Progenitor cell of endocrine pancreas (in vitro differentiated cells): ENCODE measurements at places on chromosomes 16 and 17.

DNA sequence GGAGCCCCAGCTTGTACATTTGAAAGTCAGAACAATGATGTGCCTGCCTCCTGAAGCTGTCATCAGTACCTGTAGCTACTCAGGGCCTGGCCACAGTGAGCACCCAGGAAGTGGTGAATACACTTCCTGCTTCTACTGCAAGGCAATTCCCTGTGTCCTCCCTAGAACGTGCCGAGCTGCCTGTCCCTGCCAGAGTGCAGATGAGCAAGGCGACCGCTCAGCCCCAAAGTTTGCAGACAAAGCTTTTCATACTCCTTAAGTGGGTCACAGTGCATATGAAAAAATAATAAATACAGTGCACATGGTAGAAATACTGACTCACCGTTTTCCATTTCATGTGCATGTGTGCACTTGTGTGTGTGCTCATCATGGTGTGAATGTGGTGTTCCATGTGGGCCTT lies 77.3 kb downstream of the MPRIP start:
- DNase-seq = no peak

DNA sequence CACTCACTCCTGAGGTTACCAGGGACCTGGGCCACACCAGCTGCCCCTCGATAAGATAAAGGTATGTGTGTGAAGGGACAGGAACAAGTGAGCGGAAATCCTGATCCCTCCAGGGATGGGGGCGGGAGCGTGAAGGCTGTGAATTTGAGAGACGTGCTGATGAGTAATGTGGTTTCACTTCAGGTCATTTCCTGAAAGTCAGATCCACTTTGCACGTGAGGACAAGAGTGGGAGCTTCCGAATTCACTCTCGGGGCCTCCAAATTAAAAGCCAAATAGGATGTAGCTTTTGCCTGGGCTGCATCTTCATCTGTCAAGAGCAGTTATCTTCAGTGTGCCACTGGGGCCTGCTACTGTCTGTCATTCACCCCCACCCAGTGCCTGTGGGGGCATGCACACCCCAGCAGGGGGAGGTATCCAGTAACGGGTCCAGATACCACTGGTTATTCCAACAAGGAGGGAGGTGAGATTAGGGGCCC lies 87.4 kb upstream of the LHX1 start:
- DNase-seq = no peak

DNA sequence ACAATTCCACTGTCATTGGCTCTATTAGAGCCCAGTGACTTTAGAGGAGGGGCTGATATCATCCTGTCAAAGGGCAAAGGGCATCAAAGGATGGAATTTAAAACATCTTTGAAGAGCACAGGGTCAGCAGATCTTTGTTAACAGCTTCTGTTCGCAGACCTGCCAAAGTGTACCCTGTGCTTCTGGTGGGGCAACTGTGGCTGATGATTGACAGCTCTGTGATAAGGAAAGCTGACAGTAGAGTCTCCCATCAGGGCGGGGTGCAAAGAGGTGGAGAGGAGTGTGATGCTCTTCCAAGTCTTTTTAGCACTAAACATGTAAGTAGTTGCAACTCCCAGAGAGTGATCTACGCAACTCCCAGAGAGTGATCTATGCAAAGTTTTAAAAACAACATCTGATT lies 742.1 kb upstream of the SOX9 start:
- no peak for DNase-seq

DNA sequence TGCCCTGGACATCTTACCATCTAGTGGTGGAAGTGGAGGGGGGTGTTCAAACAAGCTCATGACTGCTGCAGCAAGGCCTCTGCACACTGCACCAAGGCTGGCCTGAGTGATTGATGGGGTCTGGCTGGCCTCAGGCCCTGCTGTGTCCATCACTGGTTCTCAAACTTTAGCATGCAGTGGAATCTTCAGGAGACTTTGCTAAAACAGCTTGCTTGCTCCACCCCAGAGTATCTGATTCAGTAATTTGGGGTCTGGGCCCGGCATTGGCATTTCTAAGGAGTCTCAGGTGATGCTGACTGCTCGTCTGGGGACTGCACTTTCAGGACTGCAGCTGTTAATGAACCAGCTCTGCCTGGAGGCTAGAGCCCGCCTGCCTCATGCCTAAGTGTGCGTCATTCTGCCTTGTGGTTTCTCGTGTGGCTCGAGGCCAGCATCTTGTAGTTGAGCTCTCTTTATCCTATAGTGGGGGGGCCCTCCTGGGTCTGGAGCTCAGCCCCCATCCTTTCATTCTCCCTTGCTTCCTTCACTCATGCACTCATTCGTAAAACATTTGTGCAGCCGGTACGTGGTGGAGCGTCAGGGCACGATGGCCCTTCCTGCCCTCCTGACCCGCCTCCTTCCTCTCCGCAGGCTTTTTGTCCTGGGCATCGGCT lies 4.1 kb downstream of the MGAT5B start:
- no peak for DNase-seq

DNA sequence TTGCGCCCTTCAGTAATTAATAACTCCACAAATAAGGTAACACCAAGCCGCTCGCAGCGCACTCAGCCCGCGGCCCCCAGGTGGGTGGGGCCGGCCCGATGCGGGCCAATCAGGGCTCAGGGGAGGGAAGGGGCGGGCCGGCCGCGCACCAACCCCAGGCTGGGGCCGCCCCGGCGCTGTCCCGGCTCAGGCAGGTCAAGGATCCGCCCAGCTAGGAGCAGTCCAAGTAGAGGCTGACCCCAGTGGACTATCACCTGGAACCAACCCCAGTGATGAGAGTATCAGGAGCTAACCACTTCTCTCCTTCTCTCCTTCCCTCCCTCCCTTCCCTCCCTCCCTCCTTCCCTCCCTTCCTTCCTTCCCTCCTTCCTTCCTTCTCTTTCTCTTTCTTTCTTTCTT lies 110.8 kb downstream of the C16orf78 start:
- peak; percentile 46 for DNase-seq

DNA sequence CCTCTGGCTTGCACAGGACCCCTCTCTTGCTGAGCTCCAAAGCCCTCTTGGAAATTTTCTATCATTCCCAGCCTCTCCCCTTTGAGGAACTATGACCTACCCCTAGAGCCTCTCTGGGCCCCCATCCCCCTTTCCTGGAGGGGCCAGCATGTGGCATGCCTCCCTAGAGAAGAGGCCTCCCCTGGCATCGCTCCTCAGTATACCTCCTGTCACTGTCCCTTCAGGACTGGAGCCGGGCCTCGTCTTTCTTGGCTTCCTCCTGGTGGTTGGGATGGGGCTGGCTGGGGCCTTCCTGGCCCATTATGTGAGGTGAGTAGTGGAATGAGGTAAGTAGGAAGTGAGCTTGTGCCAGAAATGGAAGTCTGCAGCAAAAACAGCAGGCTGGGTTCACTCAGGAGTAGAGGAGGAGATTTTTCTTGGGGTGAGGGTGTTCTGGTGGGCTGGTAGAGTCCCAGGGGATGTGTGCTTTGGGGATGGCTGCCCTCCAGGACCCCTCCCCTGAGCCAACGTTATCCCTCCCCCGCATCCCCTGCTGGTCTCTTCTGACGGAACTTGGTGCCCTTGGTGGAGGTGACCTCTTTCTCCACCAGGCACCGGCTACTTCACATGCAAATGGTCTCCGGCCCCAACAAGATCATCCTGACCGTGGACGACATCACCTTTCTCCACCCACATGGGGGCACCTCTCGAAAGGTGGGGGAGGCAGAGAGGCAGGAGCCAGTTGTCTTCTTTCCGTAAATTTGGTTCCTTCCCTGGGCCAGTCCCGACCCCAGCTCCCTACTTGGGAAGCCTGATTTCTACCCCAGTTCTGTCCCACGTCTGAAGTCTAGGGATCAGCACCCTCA lies 4.6 kb downstream of the GUCY2D start:
- DNase-seq = no peak

DNA sequence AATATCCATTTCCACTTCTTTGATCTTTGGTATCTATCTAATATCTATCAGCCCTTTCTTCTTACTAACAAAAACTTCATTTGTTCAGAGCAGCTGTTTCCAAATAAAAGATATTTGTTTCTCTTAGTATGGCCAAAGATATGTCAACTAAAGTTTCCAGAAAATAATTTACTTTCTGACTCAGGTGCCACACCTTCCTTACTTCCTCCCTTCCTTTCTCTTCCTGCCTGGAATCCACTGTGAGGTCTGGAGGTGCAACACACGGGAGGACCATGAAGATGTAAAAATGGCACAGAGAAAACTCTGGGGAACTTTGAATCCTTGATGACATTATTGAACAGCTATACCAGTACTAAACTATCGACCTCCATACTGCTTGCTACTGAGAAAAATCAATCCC lies 14.0 kb downstream of the MED13 start:
- no peak for DNase-seq

- no peak for DNase-seq
These were observed 1.1 kb upstream of the RNF213 start for GRCh38 chr17:80259457-80260068.

DNA sequence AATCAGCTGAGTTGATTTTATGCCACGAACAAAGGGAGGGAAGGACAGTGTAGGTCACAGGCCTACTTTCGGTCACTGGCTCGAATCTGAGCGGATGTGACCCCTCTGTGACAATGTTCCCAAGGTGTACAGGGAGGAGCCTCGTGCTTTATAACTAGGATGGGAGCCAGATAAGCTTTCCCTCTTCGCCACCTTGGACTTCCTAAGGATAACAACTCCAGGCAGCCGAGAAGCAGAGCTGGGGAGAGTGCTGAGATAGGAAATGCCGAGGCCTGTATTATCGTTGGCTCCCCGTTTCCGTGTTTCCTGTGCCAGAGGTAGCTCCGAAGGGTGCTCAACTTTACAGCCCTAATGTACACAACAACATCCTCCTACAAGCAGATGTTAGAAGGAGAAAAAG lies 217.8 kb upstream of the IRX3 start:
- DNase-seq = no peak

DNA sequence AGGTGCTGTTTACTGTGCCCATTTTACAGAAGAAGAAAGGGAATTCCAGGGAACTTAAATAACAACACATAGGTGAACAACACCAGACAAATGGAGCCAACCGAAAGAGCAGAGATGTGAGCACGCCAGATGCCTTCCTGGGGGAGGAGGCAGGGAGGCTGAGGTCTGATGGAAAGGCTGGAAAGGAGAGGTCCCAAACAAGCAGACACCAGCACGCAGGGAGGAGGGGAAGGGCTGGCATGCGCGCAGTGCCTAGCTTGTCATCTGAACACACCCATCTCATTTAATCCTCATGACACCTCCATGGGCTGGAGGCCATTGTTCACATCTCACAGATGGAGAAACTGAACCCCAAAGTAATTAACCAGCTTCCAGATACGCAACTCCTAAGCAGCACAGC lies 20.9 kb upstream of the CACNG5 start:
- DNase-seq = no peak

DNA sequence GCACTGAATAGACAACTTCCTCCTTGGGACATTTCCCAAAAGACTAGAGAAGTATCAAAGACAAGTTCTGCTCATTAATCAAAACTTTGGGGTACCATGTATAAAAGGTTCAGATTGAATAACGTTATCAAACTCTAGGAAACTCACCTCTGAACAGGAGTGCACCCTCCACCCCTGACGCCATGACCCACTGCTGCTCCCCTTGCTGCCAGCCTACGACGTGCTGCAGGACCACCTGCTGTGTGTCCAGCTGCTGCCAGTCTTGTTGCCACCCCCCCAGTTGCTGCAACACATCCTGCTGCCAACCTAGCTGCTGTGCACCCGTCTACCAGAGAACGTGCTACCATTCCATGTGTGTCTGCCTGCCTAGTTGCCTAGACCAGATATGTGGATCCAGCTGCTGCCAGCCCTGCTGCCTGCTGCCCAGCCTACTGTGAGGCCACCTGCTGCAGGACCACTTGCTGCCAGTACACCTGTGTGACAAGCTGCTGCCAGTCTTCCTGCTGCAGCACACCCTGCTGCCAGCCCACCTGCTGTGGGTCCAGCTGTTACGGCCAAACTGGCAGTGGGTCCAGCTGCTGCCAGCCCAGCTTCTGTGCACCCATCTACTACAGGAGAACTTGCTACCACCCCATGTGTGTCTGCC lies 13.8 kb upstream of the KRTAP9-2 start:
- DNase-seq = no peak

GRCh38 chr17:77811521-77811920 lies 147.0 kb upstream of the TNRC6C start:
- DNase-seq = no peak

DNA sequence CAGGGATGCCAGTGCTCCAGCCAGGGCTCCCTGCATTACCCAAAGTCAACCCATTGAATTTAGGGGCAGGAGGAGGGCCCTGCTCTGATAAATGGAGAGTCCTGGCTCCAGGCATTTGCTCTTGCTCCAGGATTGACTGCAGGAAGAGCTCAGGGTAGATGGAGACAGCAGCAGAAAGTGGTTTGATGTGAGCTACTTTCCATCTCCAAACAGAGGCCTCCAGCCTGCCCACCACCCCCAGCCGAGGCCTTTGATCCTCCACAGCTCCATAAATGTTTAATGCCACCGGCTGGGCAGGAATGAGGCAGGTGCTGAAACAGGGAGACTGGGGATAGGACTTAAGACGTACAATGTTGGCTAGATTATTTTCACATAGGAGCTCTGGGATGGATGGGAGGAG lies 4.3 kb upstream of the SEZ6 start:
- no peak for DNase-seq

DNA sequence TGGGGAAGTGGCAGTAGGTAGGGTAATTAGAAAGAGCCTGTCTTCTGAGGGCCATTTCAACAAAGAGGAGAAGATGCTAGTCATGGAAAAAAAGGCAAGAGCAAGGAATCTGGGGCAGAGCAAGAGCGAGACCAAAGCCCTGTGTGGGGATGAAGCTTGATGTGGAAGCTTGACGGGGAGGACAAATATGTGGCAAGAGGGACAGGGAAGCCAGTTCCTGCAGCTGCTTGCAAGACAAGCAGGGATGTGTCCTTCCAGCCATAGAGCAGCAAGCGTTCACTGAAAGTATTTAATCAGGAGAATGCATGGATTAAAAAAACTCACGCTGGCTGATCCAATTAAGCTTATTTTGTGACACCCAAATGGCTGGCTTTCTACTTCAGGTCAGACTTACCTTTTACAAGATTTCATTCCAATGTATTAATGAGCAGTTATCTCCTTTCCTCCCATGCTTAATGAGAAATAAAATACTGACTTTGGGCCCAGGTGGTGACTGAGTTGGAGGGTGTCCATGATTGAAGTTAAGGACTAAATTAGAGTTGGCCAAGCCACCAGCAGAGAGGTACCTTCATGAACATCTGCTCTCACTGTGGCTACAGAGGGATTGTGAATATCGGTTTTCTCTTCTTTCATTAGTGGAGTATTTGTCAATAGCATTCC lies 76.8 kb downstream of the ABCA8 start:
- DNase-seq = no peak

DNA sequence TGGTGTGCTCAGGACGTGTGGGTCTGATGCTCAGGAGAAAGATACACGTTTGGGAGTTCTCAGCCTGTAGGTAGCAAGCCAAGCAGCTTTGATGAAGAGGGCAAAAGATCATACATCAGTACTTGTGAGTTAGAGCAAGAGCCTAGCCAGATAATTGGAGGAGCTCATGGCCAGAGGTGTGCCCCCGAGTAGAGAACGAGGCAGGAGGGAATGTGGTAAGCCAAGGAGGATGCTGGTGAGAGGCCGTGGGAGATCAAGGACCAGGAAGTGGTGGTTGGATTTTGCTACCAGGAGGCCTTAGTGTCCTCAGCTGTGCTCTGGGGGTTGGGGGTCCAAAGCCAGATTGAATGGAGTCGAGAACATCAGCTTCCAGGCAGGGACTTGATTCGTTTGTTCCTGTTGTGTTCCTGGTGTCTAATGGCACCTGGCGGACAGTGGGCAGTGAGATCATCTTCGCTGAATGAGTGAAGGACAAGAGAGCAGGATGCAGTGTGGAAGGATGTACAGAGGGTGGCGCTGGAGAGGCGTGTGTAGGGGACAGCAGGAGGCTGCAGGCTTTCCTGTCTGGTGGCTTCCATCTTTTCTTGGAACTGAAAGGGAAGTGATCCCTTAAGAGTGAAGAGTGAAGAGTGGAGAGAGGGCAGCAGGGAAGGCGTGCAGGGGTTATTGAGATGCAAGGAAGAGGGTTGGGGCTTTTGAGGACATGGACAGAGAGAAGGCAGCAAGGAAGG lies 11.6 kb downstream of the FBXL19 start:
- DNase-seq = no peak
